ENCODE measurements at places on chromosomes 4 and X.

DNA sequence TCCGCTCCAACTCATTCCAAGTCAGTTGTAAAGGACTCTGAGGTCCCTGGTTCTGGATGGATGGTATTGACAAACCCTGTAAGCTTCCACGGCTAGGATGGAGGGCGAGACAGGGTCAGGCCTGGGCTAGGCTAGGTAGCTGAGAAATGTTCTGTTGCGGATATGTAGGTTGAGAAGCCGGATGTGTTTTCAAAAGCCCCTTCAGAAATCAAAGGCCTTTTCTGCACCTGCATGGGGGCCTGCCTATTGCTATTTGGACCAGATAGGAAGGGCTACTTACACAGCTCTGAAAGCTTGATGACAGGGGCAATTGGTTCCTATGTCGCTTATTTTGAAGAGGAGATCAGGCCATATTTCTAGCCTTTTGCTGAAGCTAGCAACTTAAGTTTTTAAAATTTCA lies 1.9 kb upstream of the DRP2 start:
- no peak for DNase-seq

- DNase-seq = no peak
Measured at GRCh38 chr4:77310931-77311330, 153.9 kb downstream of the CCNG2 start.

DNA sequence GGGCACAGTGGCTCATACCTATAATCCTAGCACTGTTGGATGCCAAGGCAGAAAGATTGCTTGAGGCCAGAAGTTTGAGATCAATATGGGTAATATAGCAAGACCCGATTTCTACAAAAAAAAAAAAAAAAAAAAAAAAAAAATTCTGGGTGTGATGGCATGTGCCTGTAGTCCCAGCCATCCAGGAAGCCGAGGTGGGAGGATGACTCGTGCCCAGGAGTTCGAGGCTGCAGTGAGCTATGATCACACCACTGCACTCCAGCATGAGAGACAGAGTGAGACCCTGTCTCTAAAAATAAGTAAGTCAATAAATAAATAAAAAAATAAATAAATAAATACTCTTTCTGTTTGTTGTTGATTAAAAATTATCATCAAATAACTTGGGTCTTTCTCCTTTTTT lies 62.4 kb upstream of the BMPR1B start:
- no peak for DNase-seq

- DNase-seq = no peak
Measured at GRCh38 chr4:37628977-37629609, 57.1 kb downstream of the RELL1 start.

GRCh38 chr4:6182376-6183280 lies 17.7 kb downstream of the JAKMIP1 start:
- no peak for DNase-seq

GRCh38 chr4:125739760-125740159 lies 425.0 kb downstream of the FAT4 start:
- DNase-seq = peak; percentile 3

DNA sequence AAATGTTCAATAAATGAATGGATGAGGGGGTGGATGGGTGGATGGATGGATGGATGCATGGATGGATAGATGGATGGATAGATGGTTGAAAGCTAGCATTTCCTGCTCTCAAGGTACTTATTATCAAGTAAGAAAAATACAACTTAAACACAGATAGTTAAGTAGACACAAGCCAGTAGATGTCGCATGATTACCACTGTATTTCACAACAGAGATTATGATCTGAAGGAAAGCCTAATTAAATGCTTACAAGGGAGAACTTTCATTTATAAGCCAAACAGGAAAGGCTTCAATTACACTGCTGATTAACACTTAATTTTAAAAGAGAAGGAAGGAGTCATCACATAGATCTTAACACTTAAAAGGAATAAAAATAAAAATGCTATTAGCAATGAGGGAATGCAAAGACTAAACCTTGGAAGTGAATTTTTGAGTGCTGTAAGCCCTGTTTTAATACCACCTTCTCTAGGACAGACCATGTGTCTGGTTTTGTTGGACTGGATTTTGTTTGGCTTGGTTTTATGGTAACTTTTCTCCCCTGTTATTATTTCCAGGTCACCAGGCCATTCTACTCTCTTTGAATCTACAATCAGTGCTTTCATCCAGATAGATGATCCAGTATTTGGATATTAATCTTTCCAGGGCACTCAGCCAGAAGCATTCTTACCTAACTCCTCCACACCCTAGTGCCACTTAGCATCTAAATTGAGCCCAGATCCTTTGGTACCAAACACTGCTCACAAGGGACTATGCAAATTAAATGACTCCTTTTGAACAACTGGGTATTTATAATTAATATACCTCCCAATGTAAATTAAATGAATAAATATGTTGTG lies 75.5 kb upstream of the SLC39A8 start:
- DNase-seq = peak; percentile 67

GRCh38 chrX:15579778-15580747 lies 20.7 kb downstream of the ACE2 start:
- DNase-seq = peak; percentile 93

DNA sequence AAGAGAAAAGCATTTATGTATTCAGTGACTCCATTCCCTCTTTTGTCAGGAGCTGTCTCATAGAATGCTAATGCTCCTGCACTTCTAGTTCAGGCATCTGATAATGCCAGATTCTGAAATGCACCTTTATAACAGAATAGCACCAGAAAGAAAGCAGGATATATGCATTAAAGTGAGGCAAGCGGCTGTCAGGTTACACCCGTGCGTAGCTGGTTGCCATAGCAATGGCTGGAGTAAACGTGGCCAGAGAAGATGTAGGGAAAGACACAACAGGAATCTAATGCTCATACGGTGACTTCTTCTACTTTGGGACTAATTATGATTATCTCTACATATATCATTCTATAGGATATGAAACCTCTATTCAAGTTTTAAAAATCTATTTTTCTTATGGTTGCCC lies 5.9 kb downstream of the EMCN start:
- no peak for DNase-seq

All from hematopoietic multipotent progenitor cell treated with erythropoietin and hydrocortisone succinate and interleukin-3 and kit ligand, for 6 days (in vitro differentiated cells).